Stimulated activated CD4-positive, alpha-beta T cell treated with anti-CD3 and anti-CD28 coated beads, Interleukin-12 subunit alpha, Interleukin-12 subunit beta, amount 100 ng/mL, for 24 hours (primary cell): ENCODE measurements at places on chromosomes 7 and 10.

DNA sequence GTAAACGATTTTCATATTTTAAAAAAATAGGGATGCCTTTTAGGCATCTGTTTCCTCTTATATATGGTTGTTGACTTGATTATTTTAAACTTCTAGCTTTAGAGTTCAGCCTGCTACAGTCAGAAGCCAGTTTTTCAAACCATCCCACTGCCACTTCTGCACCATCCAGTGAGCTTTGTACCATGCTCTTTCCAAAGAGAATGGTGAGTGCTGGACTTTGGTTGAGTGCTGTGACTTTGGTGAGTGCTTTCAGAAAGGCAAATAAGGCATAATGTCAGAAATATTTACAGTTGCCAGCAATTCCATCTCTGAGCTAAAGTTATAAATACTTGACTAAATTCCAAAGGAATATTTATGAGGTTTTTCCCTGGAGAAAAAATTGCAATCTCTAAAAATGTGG, 117.4 kb downstream of the IPMK start:
- no peak for DNase-seq

DNA sequence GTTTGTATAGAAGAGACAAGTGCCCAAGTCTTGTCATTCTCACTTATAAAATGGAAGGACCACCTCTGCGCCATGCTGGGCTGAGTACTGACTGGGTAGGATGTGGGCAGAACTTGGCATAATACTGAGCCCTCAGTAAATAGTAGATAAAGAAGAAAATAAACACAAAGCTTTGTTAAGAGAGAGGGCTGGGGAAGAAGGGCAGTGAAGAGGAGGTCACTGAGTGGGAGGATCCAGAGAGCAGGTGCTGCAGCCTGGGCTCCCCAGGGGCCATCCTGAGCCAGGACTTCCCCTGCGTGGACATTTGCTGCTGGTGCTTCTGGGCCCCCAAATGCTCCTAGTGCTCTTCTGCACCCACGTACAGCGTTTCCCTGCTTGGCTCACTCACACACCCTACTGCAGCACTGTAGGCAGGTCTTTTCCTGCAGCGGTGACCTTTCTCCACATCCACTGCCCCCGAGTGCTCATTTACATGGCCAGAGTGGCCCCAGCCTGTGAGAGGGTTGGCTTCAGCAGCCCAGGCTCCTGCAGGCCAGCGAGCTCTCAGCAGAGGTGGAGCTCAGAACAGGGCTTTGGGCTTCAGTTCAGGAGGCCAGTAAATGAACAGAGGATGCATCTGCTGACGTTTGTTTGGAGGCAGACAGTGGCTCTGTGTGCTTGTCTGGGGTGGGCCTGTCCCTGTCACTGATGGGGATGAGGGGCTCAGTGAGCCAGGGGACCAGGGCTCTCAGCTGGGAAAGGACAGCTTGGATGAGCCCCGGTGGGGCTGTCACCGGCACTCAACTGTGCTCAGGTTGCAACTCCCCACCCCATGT, 164.6 kb downstream of the ADARB2 start:
- no peak for DNase-seq

DNA sequence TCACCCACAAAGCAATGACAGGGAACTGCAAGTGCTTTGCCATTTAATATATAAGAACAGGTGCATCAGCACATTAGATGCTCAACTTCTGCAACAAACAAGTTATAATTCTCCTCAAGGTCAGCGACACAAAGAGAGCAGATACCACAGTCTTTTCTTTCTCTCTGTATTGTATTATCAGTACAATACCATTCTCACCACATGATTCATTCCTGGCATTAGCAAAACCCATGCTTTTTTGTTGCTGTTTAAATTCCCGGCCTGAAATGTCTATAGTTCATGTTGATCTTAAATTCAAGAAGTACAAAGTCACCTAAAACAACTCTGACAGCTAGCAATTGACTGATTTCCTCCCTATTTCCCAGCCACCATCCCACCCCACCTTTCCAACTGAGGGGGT, 111.8 kb upstream of the FEZF1 start:
- DNase-seq, result no peak

- no peak for DNase-seq
These were observed 50.2 kb downstream of the CAMK2B start for GRCh38 chr7:44275146-44275545.

- no peak for DNase-seq
These were observed 71.2 kb upstream of the TRIM24 start for GRCh38 chr7:138388673-138389491.

GRCh38 chr10:102729029-102730026, 14.4 kb upstream of the WBP1L start:
- DNase-seq, result peak; percentile 12

- DNase-seq, result no peak
These were observed 128.0 kb downstream of the MBL2 start for GRCh38 chr10:52644373-52645186.

DNA sequence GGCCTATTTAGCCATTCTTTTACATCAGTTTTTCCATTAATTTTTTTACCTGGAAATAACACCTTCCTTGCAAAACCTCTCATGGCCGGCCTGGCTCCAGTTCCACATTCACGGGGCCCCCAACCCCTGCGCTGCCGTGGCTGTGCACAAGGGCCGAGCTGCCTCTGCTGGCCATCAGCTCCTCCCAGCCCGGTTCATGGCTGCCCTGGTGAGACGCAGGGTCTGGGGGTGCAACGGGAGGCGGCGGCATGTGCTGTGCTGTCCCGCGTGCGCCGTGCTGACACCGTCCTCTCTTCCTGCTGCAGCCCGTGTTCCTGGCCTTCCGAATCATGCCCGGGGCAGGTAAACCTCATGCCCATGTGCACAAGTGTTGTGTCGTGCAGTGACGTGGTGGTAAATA, 4.4 kb downstream of the NKX6-2 start:
- DNase-seq, result no peak

DNA sequence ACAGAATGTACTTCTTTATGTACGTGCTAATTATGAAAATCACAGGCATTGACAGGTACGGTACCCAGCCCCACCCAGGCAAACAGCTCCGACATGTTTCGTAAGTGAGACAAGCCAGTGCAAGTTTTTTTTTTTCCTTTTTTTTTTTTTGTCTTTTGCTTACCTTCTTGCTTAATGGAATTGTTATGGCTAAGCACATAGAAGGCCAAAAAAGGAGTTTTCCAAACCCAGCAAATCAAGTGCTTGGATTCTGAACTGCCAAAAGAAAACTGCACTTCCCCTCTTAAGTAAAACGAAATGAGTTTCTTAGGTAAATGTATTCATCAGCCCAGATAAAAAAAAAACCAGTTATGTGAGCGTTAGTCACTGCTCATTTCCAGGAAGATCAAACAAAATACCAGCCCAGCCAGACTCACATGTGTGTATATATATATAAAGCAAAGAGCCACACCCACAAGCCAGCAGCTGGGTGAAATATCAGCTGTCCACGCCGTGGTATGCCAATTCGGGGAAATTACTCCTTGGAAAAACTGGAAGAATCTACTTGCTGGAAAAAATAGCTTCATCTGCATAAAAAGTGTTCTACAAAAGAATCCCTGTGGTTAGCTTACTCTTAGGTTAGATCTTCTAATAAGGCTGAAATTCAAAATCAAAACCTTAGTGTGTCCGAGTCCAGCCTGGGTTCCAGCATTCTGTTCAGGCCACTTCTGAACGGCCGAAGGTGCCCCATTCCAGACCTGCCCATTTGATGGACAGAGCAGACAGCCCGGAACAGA, 8.0 kb downstream of the KLF6 start:
- DNase-seq, result no peak

GRCh38 chr7:22601812-22602565, 102.0 kb upstream of the STEAP1B start:
- no peak for DNase-seq

DNA sequence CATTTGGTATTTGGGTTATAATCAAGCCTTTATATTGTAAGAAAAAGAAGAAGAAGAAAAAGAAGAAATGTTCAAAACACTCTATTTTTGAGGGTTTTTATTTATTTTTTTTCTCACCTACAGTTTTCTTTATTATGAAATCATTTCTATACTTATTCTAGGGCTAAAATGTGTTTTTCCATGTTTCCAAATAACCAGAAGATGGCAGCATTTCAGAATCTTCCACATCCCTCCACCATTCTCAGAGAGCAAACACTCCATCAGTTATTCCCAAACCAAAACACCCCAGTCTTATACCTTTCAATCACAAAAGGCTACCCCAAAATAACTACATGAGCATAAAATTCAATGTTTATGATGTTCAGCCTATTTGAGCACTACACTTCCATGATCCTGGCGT, 38.7 kb upstream of the PPP1R17 start:
- DNase-seq, result no peak
